ENCODE measurements at places on chromosomes 5 and 9. TPM values are rescaled to one million over a fixed set of nuclear protein-coding genes. Genes with fewer than 3 reads are reported as not detected.
A peak's percentile ranks its signal among the peaks of the same experiment; 100 is the strongest.

DNA sequence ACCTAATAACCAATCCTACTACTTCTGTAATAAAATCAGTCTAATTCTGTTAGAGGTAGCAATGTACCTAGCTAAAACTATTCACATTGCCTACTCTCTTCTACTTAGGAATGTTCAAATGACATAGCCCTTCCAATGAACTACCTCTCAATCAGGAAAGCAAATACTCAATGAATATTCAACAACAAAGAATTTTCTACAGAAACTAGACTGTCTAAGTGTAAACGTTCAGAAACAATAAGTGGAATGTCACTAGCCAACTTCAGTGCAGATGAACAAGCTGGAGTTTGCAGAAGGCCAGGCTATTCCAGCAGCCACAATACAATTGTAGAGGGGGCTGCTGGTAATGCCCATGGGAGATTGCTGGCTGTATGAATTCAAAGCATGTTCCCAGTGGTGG is 743.2 kb upstream of the CDH10 start:
- no peak for DNase-seq

- no peak for DNase-seq
These were observed 297.1 kb downstream of the TUSC1 start for GRCh38 chr9:25381141-25381540.

DNA sequence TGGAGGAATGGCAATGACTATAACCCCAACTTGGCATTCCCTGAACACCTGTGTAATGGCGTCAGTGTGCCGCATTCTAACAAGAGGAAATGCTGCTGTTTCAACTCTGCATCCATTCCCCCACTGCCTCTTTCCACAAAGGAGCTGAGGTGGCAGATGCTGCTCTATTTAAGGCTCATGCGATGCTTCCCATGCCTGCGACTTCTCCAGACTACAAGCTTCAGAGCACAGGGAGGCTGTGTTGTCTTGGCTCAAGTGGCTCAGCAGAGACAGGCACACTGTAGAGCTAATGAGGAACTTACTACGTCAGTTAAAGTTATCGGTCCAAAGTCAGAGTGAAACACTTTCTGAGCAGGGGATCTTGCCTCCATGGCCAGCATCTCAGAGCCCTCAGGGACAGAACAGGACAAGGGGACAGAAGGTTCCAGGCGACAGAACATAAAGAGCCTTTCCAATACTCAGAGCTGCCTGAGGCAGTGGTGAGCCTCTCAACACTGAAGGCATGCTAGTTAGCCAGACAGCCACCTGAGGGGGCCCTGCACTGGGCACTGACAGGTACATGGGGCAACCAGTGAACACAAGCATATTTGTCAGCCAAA is 21.8 kb downstream of the TNIP1 start:
- peak; percentile 37 for DNase-seq

DNA sequence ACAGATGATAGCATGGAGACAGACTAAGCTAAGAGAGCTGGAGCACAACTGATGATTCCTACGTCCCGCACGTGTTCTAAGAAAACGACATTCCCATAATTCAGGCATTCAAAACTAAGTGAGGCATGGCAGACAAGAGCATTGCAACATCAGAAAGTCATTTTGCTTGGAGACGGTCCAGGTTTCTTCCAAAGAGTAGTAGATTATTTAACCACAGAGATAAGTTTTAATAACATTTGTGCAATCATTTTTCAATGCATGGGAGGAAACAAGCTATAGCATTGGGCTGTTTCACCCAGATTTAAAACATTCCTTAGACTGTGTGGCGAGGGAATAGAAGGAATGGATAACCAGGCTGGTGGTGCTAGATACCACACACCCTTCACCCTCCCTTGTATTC is 117.2 kb downstream of the APBA1 start:
- DNase-seq, result no peak

- DNase-seq, result no peak
These were observed 12.9 kb upstream of the PLAC8L1 start for GRCh38 chr5:146118322-146118721.

- no peak for DNase-seq
These were observed 24.6 kb downstream of the NR2F1 start for GRCh38 chr5:93607367-93608258.

GRCh38 chr5:123367739-123368138 is 55.5 kb downstream of the CEP120 start:
- DNase-seq, result no peak

DNA sequence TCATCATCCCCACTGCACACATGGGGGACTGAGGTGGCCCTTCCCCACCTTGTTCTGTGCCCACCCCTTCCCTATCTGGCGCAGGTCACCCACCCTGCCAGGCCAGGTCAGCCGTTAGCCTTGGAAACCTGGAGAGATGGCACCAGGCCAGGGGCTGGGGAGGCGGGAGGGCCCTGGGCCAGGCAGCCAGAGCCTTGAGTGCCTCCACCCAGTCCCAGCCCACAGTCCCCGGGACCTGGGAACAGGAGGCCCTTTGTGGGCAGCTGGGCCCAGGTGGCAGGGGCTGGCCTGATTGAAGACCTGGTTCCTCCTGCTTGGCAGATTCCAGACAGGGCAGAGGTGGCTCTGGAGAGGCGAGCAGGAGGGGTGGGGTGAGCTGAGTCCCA is 70.6 kb downstream of the LRSAM1 start:
- DNase-seq, result no peak

DNA sequence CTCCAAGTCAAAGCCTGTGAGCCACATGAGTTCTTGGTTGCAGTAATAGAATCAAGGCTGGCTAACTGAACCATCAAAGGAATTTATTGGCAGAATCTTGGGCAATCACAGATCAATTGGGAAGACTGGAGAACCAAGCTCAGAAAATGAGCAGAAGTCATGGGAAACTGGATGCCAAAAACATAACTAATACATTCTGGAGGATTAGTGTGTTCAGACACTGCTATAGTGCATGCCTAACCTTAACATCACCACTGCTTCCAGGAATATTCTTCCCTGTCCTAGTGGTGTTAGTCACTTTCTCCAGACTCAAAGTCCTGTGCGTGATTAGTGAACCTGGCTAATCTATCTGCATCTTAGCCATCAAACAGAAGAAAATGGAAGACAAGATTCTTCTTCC is 843.7 kb downstream of the EFNA5 start:
- DNase-seq, result no peak

DNA sequence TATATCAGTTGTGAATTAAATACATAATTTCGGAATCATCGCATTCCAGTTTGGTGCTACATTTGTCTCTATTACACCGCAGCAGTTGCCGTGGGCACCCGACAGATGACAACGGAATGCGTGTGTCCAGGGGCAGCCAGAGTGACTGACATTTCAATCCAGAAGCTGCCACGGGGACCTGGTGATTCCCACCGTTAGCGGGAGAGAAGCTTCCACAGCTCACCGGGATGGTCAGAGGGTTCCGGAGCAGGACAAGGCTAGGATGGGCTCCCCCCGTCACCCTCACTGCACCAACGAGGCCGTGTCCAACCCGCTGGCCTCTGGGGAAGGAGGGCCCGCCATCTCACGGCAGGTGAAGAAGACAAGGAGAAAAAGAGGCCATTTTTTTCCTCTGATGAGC is 86.8 kb downstream of the GTF3C4 start:
- DNase-seq, result no peak

DNA sequence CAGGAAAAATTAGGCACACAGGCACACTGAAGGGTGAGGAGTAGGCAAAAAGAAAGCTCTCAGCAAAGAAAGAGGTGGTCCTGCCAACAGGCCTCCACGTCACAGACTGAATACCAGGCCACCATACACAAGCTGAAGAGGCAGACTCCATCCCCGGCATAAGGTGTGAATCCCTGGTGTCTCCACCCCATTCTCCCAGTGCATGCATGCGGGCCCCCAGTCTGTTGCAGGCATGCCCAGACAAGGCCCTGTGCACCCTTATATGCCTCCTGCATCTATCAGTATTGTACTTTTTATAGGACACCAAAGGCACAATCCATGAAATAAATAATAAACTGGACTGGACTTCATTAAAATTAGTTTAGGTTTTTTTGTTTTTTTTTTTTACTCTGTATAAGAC is 73.1 kb downstream of the RGMB start:
- DNase-seq, result no peak

DNA sequence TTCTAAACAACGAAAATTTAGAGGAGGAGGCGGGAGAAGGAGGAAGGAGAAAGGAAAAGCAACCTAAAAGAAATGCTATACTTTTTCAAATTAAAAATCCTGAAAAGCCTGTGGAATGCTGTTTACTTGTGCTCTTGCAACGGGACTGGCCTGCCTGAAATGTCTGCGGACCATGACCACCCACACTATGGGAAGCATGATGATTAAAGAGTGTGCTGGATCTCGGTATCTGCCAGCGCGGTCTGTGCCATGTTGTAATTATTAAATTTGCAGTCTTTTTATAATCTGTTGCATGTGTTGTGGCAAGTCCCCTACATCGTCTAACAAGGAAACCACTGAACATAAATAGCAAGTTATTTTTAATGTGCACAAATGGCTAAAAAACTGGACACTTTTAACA is 111.4 kb downstream of the FANCC start:
- no peak for DNase-seq

GRCh38 chr9:95266649-95267048 is 50.9 kb downstream of the FANCC start:
- DNase-seq, result no peak

DNA sequence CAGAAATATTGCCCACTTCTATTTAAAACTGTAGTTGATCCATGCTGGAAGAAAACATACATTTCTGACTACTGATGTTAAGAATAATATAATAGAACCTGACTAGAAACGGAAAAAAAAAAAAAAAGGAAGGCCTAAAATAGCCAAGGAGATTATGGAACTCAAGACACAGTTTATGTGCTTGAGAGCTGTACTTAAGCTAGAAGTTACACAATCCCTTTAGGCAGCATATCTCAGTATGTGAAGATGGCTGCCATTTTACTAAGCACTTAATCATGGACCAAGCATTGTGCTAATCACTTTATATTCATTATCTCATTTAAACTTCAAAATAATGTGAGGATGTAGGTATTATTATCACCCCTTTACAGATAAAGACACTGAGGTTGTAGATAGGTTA is 73.0 kb upstream of the NR4A3 start:
- no peak for DNase-seq

DNA sequence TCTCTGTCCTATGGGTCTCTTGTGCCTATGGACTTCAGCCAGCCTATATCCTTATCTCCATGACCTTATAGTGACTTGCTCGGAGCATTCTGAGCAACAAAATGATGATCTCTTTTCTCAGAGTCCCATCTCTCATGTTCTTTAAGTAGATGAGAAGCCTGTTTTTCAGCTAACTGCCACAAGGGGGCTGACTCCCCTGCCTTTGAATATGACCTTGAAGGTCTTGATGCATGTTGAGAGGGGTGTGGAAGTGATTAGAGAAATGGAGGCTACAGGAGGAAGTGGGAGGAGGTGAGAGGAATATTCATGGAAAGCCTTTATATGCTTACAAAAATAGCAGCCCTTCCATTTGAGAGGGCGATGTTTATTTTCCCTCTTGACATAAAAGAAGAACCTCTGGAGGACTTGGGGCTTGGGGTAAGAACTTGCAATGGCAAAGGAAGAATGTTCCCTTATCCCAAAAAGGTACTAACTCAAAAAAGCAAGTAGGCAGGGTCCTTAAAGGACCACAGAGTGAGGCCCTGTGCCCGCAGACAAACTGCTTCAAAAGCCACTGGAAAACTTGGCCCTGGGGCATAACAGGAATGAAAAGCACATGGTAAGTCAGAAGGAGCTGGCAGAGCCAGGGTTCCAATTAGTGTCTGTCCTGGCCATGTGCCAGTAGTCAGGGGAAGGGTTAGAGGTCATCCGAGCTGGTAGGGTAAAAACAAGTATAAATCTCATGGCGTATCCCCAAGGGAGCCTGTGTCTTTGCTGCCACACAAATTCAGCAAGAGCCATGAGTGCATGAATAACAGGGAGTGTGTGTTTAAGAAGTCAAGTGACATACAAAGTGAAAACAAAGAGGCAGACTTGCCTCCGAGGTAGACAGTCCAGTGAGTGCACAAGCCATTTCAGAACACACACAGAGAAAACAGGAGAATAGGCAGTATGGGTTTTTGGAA is 39.1 kb downstream of the FGD3 start:
- peak; percentile 74 for DNase-seq

GRCh38 chr9:96158147-96158546 is 143.8 kb downstream of the HSD17B3 start:
- DNase-seq, result no peak

GRCh38 chr5:139392324-139392677 is 2.6 kb upstream of the MZB1 start:
- no peak for DNase-seq

DNA sequence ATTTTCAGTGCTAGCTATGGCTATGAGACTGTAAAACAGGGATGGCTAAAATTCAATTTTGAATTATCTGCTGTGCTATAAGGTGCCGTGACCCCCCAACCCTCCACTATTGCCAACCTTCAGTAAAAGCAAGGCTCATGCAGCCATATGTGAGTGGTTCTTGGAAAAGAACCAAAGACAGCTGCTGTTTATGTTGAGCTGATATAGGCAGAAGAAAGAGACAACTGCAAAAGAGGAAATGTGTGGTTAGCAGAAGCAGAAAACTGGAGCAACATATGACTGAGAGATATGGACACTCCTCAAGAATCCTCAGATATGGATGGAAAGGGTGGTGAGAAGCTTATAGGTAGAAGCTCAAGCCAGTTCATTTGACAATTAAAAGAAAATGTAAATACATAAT is 200.3 kb downstream of the TLE1 start:
- no peak for DNase-seq

DNA sequence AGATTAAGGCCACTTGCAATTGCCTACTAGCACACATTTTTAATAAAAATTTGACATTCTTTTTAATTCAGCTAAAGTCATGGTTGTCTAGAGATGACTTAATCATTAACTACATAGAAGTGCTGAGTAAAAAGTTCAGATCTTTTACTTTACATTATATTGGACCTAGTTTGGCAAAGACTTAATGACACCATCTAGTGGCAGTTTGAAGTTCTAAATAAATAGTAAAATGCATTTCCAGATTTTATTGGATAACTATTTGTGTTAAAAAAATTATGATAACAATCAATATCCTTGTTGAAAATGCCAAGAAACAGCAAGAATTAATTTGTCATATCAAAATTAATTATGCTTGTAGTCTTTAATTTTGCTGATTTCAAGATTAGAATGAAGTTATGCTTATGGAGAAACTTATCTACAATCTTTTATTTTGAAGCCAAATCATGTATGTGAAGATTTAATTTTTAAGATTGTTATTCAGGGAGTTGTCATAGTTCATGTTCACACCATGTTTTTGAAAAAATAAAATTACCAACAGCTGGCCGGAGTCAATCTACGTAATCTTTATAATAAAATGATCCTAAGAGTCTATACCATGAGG is 69.6 kb upstream of the PJA2 start:
- DNase-seq, result peak; percentile 20

DNA sequence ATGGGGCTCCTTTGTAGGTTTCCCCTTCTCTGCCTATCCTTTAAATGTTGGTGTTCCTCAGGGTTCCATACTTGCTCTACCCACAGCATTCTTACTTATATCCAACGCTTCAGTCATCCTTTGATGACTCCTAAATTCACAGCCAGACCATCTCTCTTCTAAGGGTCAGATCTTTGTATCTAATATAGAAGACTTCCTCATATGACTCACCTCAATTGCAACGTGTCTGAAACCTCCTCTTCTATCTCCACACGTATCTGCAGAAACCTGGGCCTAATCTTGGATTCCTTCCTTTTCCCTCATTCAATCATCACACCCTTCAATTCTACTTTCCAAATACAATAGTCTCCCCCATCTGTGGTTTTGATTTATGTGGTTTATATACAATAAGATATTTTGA is 68.3 kb downstream of the HMGCR start:
- no peak for DNase-seq

TRMT10B gene
- total RNA-seq, result 8.3 TPM

TRAF2 gene
- total RNA-seq, result 11.6 TPM

TRIM36 gene
- total RNA-seq, result 0.14 TPM

CFAP77 gene
- not detected for total RNA-seq

OR2V2 gene
- not detected for total RNA-seq

SHC3 gene
- total RNA-seq, result not detected

HTR1A gene
- not detected for total RNA-seq

IFNB1 gene
- not detected for total RNA-seq

All from CD4-positive, alpha-beta T cell (primary cell).